Ovary (tissue), 10 donors: ENCODE measurements at places on chromosomes 6 and 20.

- no peak for DNase-seq
Measured at GRCh38 chr6:89650579-89650978, 12.0 kb upstream of the LYRM2 start.

DNA sequence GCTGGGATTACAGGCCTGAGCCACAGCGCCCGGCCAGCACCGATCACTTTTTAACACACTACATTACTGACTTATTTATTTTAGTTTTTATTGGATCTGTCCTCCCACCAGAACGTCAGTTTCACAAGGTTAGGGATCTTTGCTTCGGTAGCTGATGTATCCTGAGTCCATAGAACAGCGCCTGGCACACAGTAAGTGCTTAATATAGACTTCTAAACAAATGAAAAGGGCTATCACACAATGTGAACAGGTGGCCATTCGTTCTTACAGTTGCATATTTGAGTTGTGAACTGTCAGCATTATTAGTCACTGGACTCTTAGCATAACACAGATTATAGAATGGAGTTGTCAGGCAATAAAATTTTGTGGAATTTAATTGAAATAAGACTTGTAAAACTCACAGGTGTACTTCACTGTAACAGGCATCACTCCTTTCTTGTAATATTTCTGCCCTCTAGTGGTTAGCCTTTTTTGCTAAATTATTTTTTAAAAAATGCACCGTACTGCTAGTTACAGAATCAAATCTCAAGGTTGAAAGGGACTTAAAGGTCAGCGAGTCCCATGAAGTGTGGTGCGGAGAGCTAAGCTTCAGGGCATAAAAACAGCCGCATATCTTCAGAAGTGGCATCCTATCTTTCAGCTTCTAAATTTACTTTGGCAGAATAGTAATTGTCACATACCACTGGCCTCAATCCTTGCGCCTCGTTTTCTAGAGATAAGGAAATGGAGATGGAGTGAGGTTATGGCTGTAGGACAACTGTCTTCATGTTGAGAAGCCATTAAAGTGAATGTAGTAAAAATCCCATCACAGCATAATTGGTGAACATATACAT is 3.4 kb upstream of the TBC1D7 start:
- DNase-seq, result no peak

GRCh38 chr6:44858998-44859397 is 469.1 kb upstream of the RUNX2 start:
- no peak for DNase-seq

DNA sequence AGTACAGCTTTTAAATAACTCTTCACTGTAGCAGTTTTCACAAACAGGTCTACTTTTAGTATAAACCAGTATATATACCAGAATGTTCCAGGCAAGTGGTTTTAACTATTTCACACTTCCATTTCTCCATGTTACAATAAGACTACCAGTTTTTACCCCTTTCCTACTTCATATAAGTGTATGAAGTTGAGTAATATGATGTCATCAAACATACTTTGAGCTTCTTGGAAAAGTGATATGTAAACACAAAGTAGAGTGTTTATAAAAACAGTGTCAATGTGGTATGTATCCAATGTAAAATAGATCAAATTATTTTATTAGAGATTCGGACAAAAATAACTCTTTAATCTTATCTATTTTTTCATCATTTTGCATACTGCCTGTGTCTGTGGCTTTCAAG is 2.5 kb upstream of the PAQR8 start:
- no peak for DNase-seq

DNA sequence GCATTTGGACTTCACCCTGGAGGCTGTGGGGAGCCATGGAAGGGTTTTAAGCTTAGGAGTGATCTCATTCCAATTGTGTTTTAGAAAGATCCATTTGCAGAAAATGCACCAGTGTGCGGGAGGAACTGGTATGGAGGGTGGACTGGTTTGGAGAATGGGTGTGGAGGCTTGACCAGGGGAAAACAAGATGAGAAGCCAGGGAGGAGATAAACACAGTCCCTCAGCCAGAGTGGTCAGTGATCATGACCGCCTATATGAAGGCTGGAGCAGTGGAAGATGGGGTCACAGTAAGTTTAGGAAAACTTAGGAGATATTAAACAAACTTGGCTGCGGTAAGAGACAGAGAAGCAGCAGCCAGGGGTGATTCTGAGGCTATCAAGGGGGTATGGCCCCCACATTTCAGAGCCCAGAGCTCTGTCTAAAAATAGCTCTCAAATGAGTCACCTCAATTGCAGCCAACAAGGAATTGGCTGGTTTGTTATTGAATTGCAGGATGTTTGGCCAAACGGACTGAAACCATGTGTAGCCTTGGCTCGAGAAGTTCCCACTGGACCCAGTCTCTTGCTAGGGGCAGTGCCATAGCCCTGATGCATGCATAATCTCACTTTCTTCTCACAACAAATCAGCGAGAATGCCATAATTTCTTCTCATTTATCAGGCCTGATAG is 159.9 kb upstream of the TOP1 start:
- DNase-seq, result peak; percentile 44

DNA sequence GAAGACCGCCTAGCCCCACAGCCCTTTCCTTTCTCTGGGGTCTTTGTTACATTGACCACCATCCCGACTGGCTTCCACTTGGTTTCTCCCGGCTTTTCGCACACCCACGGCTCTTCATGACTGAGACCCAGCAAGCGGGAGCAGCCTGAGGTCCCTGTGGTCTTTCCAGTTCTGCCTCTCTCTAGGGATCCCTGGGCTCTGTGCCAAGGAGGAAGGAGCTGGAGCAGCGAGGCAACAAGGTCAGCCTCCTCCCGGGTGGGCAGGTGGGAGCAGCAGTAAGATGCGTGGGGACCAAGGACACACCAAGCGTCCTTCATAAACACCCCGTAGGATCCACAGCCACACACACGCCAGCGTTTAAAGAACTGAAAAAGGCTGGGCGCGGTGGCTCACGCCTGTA is 29.6 kb upstream of the MRGBP start:
- no peak for DNase-seq

- DNase-seq, result no peak
Measured at GRCh38 chr20:21615617-21616080, 89.8 kb upstream of the PAX1 start.

DNA sequence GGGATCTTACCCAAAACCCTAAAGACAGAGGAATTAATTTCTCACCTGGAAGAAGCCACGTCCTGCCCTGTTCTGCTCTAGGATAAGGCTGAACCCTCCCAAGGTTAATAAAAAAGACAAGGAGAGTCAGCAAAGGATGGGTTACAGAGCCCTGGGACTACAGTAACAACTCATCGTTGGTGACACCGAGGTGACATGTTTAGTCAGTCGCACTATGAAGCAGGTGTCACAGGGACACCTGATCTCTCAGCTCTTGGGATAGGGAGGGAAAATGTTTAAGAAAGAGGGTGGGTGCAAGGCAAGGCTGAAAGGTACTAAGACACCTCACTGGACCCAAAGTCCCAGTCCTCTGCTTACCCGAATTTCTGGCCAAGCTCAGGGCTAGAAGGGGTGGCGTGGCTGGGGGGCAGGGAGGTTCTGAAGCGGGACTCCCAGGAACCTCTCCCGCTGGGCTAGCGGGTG is 562 bp downstream of the MOCS1 start:
- DNase-seq, result no peak
